SK-N-SH (cell line): ENCODE measurements at places on chromosomes 3 and 15.

DNA sequence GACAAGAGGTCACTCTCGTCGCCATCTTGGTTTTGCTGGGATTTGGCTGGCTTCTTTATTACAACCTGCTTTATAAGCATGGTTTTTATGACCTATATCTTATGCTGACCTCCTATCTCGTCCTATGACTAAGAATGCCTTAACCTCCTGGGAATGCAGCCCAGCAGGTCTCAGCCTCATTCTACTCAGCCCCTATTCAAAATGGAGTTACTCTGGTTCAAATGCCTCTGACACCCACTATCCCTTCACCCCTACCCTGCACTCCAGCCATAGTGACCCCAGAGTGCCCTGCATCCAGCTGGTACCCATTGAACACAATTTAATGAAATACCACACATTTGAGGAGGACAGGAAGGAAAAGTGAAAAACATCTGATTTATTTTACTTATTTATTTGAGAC is 23.4 kb downstream of the METTL6 start:
- DNase-seq, result no peak

- DNase-seq, result no peak
Measured at GRCh38 chr3:107752202-107752990, 229.6 kb downstream of the BBX start.

DNA sequence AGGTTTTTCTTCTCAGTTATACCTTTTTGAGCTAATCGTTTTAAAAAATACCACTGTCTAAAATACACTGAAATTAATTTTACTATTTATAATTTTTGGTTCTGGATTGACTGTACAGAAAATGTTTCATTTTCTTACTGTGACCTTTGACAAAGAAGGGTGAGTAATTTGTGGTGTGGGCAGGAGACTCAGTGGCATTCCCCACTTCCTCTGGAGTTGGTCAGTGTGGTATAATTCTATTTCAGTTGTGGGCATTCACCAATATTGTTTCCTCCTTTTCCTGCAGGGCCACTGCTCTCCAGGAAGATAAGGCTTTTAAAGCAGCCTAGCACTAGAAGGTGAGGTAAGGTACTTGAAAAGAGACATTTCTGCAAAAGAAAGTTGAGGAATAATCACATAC is 6.5 kb downstream of the DAG1 start:
- DNase-seq, result no peak

DNA sequence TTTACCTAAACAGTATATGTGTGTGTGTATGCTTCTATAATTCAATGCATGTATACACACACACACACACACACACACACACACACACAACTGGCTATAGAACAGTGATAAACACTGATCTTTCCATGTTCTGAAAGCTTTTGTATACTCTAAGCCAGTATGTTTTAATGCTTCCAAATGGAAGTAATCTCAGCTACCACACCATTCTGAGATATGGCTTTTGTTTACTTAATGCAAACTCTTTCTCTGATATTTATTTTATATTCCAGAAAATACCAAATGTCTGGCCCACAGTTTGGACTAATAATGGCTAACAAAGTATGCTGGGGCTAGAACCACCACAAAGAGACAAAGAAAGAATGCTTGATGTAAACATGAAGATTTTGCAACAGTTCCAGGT is 199.4 kb upstream of the ARHGEF26 start:
- DNase-seq, result no peak

- no peak for DNase-seq
Measured at GRCh38 chr3:123349566-123350435, 99.1 kb downstream of the ADCY5 start.

DNA sequence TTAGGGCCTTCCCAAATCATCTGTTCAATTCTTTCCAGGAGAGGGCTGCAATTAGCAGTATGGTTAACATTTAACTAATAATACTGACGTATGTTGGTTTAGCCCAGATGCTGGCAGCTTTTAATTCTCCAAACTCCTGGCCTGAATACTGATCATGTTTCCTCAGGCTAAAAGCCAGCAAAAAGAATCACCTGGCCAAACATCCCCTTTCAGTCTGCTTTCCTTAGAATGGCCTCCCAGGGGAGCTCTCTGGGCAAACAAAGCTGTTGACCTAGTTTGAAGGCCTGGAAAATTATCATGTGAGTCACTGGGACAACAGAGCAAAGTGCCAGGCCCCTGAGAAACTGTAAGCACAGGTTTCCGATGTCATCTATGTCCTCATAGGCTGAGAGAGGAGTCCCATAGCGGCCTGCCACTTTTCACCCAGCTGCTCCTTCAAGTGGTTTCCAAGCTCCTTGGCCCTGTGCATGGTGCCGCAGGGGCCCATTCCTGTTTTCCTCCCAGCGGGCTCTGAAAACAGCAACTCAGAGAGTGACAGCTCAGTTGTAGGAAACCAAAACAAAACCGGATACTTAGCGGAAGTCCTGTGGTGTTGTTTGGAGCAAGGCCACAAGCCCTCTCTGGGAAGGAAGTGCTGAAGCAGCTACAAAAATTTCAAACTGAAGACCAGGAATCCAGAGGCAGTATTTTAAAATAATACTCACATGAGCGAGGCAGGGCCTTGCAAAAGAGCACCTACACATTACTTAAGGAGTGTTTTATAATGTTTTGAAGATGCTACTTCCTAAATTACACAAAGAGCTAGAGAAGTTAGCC is 36.5 kb upstream of the RAB11A start:
- peak; percentile 39 for DNase-seq

DNA sequence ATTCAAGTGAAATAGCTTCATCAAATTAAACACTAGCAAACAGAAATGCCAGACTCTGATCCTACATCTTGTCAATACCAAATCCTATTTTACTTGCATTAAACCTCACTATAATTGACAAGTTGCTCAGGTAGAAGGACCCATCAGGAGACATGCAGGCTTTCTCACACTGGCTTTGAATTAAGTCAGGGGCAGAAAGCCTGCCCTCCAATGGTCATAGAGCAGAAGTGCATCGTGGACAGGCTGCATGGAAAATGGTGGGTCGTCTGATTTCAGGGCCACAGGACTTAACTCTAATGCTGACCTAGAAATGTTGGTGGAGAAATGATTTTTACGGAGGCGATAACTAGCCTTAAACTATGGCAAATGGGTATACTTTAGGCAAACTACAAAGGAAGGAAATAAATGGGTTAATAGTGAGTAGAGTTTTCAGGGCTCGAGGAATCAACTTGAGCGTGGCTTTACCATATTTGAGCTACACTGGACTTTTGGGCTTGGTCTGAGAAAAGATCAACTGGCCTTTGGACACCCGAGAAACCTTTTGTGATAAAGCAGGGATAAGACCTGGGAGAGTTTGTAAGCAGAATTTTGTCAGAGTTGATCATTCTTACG is 283.9 kb downstream of the GRM7 start:
- DNase-seq, result peak; percentile 3

- no peak for DNase-seq
Measured at GRCh38 chr3:141877911-141878310, 1.5 kb downstream of the ATP1B3 start.
